ENCODE measurements at places on chromosomes 3 and 15.
A peak's percentile ranks its signal among the peaks of the same experiment; 100 is the strongest.

DNA sequence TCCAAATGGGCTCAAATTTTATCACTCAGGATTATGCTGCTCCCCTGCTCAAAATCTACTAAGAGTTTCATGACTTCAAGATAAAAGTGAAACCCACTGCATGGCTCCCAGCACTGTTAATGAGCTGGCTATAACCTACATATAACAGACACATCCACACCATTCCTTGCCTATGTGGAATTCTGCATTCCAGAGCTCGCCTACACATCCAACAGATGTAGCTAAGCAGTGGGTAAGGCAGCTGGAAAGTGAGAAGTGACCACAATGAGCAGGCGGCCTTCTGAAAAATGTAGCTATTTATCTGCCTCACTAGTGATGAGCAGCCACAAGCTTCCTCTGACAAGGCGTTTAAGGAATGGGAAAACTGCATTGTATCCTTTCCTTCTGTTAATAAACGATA is 92.0 kb upstream of the TRIM42 start:
- ATAC-seq = no peak

- no peak for ATAC-seq
Measured at GRCh38 chr3:121722411-121722810, 27.1 kb downstream of the GOLGB1 start.

- ATAC-seq = no peak
Measured at GRCh38 chr15:36886701-36887100, 213.6 kb downstream of the MEIS2 start.

DNA sequence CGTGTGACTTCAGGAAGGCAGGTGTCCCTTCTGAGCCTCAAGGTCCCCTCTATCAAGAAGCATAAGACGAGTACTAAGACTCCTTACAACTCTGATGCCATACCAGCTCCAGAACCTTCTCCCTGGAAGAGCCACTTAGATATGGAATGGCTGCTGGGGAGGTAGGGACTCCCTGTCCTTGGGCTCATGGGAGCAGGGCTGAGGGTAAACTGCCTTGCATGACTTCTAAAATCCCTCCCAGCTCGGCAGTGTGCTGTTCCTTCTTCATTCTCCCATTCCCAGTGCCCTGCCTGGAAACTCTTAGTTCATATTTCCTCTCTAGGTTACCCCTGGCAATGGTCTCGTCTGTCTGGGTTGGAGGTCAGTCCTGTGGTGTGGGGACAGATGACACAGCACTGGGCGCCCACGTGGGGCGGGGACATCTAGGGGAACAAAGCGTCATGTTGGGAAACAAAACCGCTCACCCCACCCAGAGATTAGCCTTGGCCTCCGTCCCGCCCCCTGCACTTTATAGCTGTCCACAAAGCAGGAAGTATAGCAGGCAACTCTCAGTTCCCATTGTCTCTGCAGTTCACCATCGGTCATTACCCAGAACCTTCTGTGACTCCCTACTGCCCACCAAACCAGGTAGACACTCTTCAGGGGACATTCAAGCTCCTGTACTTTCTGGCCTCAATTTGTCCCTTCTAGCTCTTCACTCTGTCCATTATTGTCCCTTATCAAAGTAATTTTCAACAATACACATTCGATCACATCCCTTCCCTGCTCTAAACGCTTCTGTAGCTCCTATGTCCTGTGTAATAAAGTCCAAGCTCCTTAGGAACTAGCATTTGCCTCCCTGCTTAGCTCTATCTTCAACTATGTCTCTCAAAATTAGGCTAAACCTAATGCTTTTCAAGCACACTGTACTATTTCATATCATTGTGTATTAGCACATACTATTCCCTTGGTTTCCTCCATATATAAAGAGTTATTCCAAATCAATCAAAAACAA is 73.8 kb downstream of the IQSEC1 start:
- ATAC-seq = no peak

DNA sequence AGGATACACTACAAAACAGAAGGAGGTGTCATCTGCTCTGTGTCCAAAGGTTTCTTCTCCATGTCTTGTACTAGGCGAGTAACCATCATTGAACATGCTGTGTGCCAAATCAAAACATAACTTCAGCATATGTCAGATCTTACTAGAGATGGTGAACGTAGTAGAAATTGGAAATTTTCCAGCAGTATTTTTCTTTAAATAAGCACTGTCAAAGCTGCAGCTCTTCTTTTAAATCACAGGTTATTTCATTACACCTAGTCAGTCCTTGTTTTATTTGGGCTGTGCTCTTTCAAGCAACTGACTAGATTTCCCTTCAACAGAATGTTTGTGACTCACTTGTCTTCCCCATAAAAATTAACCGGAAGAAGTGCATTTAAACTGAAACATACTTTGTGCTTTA is 46.5 kb downstream of the MSL2 start:
- peak; percentile 68 for ATAC-seq

DNA sequence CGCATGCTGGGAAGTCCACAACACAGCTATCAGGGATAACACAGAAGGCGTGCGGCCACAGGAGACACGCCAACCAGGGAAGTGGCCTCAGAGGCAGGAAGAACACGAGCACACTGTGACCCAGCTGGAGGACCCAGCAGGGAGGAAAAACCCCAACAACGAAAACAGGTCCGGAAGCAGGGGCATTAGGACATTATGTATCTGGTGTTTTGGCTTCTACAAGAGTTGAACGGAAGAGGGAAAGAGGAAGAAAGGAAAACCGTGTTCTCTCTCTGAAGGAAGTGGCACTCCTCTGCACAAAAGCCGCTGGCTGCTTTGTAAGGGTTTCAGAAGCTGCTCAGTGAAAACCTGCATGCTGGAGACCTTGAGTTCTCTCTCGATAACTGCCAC is 61.8 kb downstream of the HACD2 start:
- no peak for ATAC-seq

DNA sequence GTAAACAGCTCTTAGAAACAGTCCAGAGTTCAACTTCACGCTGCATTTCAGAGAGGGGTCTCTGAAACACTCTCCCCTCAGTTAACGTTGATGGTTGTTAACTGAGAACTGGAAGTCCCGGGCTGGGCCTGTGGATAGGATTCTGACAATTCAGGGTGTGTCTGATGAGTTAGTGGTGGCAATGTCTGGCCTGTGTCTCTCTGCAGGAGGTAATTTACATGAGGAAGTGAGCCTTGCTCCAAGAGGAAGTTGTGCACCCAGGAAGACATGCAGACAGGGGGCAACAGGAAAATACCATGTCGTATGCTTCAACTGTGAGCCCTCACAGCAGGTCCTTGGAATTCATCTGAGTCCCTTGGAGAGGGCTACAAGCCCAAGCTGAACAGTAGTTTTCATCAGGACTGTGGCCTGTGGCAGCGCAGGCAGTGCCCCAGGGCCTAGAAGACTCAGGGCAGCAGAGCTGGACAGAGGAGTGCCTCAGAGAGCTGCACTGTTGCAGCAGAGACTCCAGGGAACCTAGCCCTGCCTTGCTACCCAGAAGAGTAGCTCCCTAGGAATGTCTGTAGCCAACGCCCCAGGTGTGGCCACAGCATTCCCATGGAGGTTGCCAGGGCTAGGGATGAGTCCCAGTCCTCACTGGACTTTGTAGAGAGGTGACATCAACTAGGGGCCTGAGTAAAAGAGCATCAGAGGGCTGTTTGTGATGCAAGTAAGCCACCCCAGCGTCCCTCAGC is 104.6 kb upstream of the SELENOK start:
- ATAC-seq = no peak

All from SK-N-SH treated with all-trans-retinoic acid at 6 μM for 48 hours (cell line).